Psoas muscle (tissue), 8 donors: ENCODE measurements at places on chromosomes 12 and 14. TPM values are rescaled to one million over a fixed set of nuclear protein-coding genes. Genes with fewer than 3 reads are reported as not detected.
A peak's percentile ranks its signal among the peaks of the same experiment; 100 is the strongest.

The GCN1 gene
- total RNA-seq: 80.9 TPM

The ADGRD1 gene
- total RNA-seq: 11.6 TPM

DNA sequence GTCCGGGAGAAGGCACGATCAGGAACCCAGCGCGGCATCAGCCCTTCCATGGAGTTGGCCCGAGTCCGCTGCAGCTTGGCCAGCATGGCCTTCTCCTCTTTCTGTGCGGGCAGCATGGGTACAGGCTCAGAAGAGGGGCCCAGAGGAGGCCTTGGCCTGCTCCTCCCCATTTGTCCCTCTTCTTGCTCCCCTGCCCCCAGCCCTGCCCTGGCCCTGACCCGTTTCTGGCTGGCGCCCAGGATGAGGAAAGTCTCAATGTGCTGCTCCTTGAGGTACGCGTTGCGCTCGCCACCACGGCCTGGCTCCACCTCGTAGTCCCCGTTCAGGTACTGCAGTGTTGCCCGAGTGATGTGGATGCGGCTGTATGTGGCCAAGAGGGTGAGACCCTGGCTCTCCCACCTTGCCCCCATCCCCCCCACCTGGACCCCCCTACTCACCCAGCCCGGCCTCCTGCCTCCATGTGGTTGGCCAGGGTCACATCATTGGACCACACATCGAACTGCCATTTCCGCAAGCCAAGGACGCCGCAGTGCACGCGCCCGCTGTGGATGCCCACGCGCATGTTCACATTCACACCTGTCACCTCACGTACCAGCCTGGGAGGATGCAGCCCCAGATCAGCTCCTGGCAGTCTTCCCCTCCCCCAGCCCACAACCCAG, 12.8 kb downstream of the ADCY6 start:
- DNase-seq: no peak

GRCh38 chr12:22100958-22101748, 55.1 kb downstream of the CMAS start:
- DNase-seq: no peak

- DNase-seq: peak; percentile 79
These were observed 41.6 kb downstream of the DAD1 start for GRCh38 chr14:22547313-22547947.

DNA sequence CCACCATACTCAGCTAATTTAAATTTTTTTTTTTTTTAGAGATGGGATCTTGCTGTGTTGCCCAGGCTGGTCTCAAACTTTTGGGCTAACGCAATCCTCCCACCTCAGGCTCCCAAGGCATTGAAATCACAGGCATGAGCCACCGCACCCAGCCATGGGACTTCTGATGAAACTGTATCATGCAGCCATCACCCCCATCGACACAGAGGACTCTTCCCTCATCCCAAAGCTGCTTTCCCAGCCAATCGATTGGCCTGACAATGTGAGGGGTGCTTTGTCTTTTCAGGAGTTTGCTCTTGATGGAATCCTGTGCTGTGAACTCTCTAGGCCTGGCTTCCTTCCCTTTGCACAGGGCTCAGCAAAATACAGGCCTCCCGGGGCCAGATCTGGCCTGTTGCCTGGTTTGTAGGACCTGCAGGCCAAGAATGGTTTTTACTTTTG, 59.6 kb upstream of the NCOR2 start:
- peak; percentile 84 for DNase-seq
